DMS153 (cell line): ENCODE measurements at places on chromosomes 3 and 15.

DNA sequence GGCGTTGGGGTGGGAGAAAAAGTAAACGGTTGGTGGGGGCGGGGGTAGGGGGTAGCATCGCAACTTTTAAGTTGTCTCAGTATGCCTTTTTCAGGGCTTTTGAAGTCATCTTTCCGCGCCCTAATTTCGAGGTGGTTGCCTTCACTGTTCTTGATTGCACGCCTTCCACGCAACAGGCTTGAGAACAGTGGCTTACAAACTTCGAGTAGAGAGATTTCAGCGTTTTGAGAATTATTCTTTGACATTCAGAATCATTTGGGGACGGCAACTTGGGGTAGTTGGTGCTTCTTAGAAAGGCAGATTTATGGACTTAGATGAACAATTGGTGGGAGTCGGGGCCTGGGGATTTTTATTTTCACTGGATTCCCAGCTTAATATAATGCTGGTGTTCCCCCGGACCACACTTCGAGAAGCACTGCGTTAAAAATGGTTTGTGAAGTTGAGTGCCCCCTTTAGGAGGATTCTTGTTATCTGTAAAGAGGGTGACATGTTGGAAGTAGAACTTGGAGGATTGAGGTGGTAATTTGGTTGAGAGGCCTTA lies 880 bp downstream of the PPP4R2 start:
- no peak for DNase-seq

- no peak for DNase-seq
These were observed 397.6 kb upstream of the PLSCR5 start for GRCh38 chr3:147002721-147003120.

DNA sequence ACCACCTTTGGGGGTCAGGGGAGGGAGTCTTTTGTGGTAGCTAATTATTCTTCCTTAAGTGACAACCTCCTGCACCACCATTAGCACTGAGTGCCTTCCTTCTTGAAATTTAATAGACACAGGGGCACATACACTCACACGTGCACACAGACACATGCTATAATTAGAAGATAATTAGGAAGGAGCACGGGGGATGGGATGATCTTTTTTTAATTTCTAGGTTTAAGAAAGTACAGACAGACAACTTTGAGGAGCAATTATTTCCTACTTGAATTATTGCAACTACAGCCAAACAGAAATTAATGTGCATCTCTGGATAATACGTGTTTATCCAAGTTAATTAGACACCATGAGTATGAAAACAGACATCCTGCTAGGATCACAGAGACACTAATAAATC lies 44.8 kb upstream of the GUCA1C start:
- DNase-seq = no peak

DNA sequence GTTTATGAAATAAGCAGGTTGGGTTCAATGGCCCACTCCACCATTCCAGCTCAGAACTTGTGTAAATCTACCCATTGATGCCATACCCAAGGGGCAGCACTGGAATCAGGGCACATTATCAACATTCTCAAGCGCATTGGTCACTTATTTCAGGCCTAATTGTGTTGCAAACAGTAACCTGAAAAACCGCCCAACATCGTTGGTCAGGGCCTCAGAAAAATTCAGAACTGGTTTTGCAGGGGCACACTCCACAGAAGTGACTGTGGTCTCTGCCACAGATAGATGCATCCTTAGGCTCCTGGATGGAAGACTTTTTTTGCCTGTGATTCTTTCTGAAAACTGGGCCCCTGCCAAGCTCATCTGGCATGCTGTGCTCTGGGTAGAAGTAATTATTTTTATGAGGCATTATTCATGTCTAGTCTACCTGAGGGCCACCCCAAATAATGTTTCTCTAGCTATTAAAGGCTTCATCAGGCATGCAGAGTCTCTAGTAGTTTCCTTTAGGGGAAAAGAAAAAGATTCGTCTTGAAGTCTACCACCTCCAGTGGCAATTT lies 21.7 kb upstream of the LRTM1 start:
- no peak for DNase-seq

DNA sequence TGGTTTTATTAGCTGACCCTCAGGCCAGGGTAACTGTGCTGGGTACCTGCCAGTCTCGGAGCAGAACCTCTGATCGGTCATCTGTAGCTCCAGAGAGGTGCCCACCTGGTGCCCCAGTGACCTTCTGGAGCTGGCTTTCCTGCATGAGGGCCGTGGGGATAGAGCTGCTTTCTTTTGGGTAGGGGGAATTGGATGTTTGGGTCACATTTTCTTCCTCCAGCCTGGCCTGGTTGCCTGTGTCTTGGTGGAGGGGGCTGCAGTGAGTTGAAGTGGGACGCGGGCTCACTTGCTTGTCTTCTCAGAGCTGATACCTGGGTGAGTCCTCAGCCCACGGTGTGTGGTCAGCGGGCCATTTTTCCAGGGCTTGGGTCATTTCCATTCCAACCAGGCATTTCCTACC lies 2.6 kb downstream of the ZNF710 start:
- DNase-seq = no peak

GRCh38 chr3:175879417-175879816 lies 1020.3 kb downstream of the NAALADL2 start:
- no peak for DNase-seq

- no peak for DNase-seq
These were observed 178.1 kb downstream of the OPA1 start for GRCh38 chr3:193771011-193771652.

GRCh38 chr3:141538568-141539240 lies 51.9 kb downstream of the RASA2 start:
- DNase-seq = no peak

DNA sequence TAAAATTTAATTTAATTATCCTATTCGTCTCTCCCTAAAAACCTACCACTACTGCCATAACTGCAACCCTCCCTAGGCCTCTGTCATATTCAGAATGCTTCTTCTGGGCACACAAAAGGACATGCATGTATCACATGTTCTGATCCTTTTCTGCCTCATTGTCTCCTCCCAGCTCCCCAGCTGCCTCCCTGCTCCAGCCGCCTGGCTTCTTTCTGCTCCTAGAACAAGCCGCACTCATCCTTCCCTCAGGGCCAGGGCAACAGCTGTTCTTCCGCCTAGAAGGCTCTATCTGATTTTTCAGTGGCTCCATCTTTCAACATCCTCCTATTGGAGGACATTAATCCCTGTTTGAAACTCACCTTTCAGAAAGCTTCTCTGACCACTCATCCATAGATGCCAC lies 38.6 kb downstream of the TMED3 start:
- DNase-seq = no peak

DNA sequence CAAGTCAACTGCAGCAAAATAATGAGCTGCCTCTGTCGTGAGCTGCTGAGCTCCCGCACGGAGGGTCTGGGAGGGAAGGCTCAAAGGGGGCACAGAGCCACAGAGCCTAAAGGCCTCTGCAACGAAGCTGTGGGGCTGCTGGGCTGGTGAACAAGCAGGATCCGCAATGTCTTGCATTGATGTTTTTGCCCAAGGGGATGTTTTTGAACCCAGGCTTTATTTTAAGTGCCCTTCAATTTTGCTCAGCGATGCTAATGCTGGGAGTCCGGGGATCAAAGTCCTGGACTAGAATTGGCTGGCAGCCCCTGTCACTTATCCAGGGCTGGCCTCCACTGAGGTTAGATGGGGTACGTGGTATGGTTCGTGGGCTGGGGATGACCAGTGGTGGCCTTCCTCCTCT lies 240.0 kb downstream of the VPS13C start:
- DNase-seq = no peak

DNA sequence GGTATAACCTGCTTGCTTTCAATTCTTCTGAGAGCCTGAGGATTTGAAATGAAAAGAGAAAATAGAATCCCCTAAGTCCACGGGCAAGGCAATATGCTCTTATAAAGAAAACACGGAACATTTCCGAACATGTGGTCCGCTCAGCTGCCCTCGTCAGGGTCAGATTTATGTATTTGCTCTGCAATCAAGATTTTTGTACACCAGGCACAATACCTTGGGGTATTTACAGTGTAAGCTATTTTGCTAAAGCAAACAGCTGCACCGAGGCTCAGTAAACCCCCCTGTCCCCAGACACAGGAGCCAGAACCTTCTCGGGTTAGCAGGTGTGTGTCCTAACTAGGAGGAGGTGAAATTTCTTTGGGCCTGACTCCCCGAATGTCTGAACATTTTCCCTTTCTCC lies 155.8 kb upstream of the LRIG1 start:
- DNase-seq = no peak

DNA sequence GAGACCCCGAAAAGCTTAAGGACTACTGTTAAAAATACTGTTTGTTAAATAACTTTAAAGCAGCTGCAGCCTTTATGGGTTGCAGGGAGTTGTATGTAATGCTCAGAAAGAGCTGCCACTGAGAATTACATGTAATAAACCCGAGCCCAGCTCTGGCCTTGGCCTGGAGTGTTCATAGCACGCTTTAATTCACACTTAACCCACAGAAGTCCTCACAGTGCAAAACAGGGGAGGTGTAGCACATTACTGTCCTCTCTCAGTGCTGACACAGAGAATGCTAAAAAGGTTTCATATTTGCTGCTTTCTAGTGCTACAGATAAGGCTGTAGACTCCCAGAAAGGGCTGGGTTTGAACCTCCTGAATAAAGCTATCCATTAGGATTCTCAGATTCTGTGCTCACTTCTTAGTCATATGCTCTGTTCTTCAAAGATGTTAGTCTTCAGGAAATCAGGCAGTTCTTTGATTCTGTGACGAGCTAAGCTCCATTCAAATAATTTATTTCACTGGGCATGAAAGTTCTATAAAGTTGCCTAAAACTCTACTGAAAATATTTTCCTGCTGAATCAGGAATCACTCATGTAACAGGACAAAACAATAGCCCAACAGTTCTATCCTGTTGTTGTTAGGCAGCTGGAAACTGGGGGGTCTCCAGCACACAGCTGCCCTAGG lies 108.0 kb downstream of the SENP2 start:
- DNase-seq = no peak
